ENCODE measurements at places on chromosomes 2 and 18.

DNA sequence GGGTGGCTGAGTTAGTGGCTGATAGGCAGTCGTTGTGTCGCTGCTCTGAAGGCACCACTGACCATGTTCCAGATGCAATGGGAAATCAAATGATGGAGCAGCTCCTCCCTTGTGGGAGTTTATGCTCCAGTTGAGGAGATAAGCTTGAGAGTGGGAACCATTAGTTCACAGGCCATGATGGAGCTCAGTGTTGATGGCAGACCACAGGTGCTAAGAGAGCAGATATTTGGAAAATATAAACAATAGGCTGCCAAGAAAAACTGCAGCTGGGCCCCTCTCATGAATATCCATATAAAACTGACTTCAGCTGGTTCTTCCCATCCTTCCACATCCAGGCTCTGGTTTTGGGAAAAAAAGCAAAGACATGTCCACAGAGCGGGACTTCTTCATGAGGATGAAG lies 63.1 kb downstream of the EPAS1 start:
- no peak for DNase-seq

DNA sequence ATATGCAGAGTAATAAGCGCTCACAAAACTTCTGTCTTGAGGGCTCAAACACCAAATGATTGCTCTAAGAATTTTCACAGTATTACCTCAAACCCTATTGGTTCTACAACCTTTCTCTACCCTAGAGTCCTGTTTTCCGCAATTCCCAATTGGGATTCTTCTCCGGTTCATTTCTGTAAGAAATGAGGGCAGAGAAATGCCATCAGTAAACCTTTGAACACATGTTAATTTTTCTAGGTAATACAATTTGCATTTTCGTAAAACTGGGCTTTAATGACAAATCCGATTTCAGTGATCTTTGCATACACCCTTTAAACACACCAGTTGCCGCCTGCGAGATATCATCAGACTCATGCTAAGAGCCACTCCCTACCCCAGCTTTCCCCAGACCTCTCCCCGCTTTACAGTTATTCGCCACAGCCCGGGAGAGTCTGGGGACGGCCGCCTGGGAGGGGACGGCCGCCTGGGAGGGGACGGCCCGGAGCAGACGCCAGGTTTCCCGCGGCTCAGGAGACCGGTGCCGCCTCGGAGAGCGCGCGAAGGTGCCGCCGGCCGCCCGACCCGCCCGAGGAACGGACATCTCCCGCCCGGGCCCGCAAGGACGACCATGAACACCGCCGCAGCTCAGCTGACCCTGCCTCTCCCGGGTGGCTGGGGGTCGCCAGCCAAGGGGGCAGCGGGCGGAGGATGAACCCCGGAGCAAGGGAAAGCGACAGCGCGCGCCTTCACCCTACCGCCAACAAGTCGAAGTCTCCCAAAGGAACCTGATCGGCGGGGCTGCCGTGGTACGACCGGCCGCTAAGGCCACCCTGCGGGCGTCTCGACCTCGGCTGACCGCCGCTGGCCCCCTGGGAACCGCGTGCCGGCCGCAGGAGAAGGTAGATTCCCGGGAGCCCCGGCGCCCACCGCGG lies 463 bp downstream of the SMC6 start:
- DNase-seq, result peak; percentile 6

DNA sequence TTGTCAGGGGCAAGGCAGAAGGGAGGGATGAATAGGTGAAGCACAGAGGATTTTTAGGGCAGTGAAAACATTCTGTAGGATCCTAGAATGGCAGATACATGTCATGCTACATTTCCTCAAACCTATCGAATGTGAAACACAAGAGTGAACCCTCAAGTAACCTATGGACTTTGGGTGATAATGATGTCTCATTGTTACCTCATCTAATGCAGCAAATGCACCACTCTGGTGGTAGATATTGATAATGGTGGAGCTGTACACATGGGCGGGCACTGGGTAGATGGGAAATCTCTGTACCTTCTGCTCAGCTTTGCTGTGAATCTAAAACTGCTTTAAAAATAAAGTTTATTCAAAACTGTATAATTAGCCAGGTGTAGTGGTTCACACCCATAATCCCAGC lies 95.2 kb upstream of the NCK2 start:
- no peak for DNase-seq

DNA sequence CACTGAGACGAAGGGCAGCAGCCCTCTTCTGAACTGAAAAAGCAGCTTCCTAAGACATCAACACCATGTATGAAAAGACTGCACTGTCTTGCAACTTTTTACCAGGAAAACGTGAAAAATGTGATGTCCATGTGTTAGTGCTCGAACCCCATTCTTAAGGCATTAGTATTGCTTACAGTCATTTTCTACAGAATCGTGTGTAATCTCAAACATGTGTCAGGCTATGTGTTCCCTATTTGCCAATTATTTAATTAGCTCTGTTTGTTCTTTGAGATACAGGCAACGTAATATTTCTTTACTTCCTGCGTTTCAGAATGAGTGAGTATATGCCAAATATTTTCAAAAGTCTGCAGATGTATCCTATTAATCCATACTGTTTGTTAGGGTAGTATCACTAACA lies 307.7 kb upstream of the CCDC68 start:
- DNase-seq, result no peak

GRCh38 chr18:62578980-62579511 lies 56.2 kb downstream of the ZCCHC2 start:
- no peak for DNase-seq

DNA sequence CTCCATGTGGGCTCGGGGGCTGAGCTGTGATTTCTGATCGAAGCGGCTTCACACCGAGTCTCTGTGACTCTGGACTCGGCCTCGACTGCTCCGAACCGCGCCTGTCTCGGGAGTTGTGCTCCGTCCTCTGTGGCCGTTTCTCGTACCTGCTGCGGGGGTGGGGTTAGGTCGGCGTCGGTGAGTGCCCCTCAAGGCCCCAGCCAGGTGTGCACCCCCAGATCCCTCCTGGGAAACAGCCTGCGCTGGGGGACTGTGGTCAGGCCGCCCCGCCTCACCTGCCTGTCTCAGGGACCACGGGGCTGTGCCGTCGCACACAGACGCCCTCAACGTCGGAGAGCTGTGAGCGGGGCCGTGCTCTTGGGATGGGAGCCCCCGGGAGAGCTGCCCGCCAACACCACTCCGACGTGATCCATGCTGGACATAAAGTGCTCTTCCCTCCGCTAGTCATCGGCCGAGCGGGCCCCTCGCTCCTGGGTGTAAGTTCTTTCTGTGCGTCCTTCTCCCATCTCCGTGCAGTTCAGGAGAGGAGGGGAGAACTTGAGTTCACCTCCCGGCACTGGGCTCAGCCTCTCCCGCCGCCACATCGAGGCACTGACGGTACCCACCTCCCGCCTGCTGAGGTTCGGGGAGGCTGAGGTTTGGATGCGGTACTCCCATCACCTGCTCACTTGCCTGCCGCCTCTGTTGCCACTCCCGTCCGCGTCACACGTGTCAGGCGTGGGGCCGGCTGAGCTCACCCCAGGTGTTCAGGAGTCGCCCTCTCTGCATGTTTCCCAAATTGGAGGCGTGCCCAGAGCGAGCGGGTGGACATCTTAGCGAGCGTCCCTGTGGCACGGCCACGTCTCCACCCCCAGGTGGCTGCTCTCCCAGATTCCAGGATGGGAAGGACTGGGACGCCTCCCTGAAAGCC lies 55.7 kb downstream of the CTDP1 start:
- DNase-seq, result no peak

DNA sequence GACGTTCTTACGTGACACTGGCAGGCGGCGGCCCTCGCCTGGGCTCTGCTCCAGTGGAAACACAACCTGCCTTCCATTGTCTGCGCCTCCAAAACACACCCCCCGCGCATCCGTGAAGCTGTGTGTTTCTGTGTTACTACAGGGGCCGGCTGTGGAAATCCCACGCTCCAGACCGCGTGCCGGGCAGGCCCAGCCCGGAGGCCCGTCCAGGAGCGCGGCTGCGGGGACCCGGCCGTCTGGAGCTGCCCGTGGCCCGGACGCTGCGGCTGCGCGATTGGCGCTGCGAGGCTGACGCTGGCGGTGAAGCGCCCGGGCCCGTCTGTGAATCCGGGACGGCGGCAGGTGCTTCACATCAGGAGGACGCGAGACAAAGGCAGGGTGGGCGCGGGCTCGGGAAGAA lies 670.3 kb upstream of the SALL3 start:
- no peak for DNase-seq

DNA sequence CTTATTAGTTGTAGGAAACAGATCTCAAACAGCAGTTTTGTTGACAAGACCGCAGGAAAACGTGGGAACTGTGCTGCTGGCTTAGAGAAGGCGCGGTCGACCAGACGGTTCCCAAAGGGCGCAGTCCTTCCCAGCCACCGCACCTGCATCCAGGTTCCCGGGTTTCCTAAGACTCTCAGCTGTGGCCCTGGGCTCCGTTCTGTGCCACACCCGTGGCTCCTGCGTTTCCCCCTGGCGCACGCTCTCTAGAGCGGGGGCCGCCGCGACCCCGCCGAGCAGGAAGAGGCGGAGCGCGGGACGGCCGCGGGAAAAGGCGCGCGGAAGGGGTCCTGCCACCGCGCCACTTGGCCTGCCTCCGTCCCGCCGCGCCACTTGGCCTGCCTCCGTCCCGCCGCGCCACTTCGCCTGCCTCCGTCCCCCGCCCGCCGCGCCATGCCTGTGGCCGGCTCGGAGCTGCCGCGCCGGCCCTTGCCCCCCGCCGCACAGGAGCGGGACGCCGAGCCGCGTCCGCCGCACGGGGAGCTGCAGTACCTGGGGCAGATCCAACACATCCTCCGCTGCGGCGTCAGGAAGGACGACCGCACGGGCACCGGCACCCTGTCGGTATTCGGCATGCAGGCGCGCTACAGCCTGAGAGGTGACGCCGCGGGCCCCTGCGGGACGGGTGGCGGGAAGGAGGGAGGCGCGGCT lies at the start of gene TYMS:
Gene TYMS, plus strand, starts transcription at position 343 of the 690 bp plus-strand sequence. Its CDS starts 90 bp downstream, at position 433.
- no peak for DNase-seq

All from stimulated activated CD4-positive, alpha-beta T cell treated with anti-CD3 and anti-CD28 coated beads, Interleukin-1b, Interleukin-23, amount 100 ng/mL, for 4 hours (primary cell).